ENCODE measurements at places on chromosomes 11 and 22. TPM values are rescaled to one million over a fixed set of nuclear protein-coding genes. Genes with fewer than 3 reads are reported as not detected.

UBASH3B gene
- 16.3 TPM for total RNA-seq

SLN gene
- not detected for total RNA-seq

LRRC74B gene
- not detected for total RNA-seq

MMP8 gene
- total RNA-seq, result not detected

FTH1 gene
- 407 TPM for total RNA-seq

Measured in hair follicular keratinocyte (primary cell).